Immature natural killer cell (primary cell): ENCODE measurements at places on chromosomes 6 and 20. TPM values are rescaled to one million over a fixed set of nuclear protein-coding genes. Genes with fewer than 3 reads are reported as not detected.

- DNase-seq = no peak
These were observed 28.8 kb downstream of the METTL24 start for GRCh38 chr6:110329348-110329713.

DNA sequence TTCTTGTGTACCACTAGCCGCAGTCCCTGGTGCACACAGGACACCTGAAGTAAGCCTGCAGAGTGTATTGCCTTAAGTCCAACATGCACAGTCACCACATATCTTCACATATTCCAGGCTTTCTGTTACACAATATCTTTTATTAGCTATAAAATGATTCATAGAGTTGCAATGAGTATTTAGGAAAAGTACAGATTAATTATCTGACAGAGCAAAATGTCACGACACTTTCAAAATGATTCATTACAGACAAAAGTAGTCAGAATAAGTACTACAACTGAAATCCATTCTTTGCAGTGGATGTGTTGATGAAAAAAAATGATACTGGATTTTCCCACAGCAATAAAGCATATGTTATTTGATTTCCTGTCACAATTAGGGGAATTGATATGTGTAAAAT, 199.5 kb upstream of the ASCC3 start:
- DNase-seq = no peak

DNA sequence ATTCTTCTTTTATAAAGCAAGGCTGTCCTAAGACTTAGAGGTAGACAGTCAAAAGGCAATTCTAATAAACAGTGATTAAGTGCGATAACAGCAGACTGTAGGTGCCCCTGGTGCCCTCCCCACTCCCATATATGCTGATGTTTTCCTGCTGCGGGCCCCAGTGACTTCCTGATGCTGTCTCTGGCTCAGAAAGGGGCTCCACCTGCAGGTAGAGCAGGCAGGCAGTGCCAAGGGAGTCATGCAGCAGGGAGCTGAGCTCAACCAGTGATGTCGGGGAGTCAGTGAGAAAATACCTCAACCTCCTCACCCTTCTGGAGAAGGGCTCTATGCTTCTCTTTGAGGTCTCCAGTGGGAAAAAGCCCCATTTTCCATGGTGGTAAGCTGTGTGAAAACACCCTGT, 126.7 kb upstream of the SSTR4 start:
- no peak for DNase-seq

DNA sequence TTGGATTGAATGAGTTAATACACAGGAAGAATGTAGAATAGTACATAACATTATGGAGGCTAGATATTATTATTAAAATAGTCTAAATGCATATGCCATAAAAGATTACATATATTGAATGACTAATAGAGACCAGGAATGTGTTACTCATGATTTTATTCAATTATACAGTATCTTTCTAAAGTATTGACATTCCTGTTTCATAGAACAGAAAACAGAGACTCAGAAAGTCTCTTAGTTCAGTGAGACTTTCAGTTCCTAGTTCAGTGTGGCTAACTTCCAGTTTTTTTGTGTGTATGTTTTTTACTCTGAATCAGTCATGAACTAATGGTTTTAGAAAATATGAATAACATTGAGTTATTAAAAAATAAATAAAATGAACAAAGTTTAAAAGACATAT, 34.6 kb upstream of the TMEM244 start:
- no peak for DNase-seq

- DNase-seq = no peak
These were observed 18.4 kb downstream of the NUDT3 start for GRCh38 chr6:34374069-34374468.

DNA sequence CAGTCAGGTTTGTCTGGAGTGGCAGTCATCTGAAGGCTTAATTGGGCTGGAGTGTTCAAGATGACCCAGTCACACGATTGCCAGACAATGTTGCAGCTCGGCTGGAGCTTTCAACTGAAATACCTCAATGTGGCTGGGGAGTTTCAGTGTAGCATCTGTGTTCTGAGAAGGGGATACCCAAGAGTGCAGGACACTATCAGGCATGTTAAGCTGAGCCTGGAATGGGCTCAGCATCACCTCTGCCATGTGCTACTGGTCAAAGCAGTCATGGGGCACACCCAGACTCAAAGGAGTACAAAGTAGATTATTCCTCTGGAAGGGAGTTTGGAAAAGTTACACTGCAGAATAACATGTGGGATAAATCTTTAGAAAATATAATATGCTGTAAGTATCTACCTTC, 363.9 kb downstream of the KIF16B start:
- no peak for DNase-seq

DNA sequence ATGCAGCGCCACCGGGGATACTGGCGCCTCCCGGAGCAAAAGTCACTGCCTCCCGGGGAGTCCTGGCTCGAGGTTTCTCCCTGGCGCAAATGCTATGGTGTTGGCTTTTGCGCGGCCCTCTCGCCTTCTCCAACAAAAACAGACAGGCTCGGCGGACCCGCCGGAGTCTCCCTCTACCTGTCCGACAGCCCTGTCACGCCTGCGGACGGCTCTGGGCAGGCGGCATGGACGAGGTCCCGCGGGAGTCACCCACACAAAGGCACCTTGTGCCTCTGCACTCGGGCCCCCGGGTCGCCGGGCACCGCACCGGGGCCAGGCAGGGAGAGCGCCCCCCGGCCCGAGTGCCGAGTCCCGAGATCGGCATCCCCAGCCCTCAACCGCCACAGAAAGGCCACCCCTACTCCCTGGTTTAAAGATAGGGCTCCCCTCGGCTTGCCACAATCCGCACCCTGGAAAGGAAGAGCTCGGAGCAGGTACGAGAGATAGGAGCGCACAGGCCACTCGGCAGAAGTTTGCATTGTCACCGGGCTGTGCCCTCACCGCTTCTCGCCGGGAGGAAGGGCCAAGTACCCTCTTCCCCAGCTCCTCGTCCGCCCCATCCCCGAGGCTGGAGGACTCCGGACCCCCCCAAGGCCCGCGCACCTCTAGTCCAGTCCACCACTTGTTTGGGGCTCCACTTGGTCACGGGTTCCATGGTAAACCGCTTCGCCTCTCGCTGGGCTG, 903 bp downstream of the CNKSR3 start:
- DNase-seq = no peak

Gene CNKSR3
- polyA plus RNA-seq = not detected

Gene LTB
- 137 TPM for polyA plus RNA-seq

Gene UNC5CL
- polyA plus RNA-seq = 0.45 TPM

Gene GPX5
- not detected for polyA plus RNA-seq

Gene FAM83C
- polyA plus RNA-seq = not detected

Gene PGBD1
- 0.60 TPM for polyA plus RNA-seq

Gene LY6G6C
- not detected for polyA plus RNA-seq

Gene MCHR2
- polyA plus RNA-seq = not detected

Gene SNAP91
- polyA plus RNA-seq = not detected

Gene GABRR1
- not detected for polyA plus RNA-seq

Gene OTOR
- not detected for polyA plus RNA-seq

Gene TBC1D22B
- 8.4 TPM for polyA plus RNA-seq

Gene ENPP3
- polyA plus RNA-seq = 4.1 TPM
